Keratinocyte (primary cell): ENCODE measurements at places on chromosomes 1 and 21. TPM values are rescaled to one million over a fixed set of nuclear protein-coding genes. Genes with fewer than 3 reads are reported as not detected.

Gene IVL
- 61.1 to 231 TPM (median 89.2 TPM) in 3 replicates for polyA plus RNA-seq

Gene NBPF8
- 16.1 to 25.8 TPM (median 20.6 TPM) in 3 replicates for polyA plus RNA-seq

Gene COL8A2
- polyA plus RNA-seq: 0.09 to 0.28 TPM (median 0.23 TPM) in 3 replicates

Gene KRTAP24-1
- not detected in 3 replicates for polyA plus RNA-seq

Gene C1QB
- not detected in 3 replicates for polyA plus RNA-seq

Gene MIER1
- polyA plus RNA-seq: 11.4 to 20.7 TPM (median 14.8 TPM) in 3 replicates

Gene KLF17
- 0.03 TPM in 1 of 3 replicates, not detected in the others for polyA plus RNA-seq

Gene HSPG2
- polyA plus RNA-seq: 9.0 to 20.7 TPM (median 17.0 TPM) in 3 replicates

Gene ENAH
- 50.2 to 63.8 TPM (median 61.0 TPM) in 3 replicates for polyA plus RNA-seq

Gene IBA57
- 1.5 to 3.4 TPM (median 2.8 TPM) in 3 replicates for polyA plus RNA-seq

Gene LDLRAD2
- 0.07 TPM in 1 of 3 replicates, not detected in the others for polyA plus RNA-seq

Gene LIN9
- polyA plus RNA-seq: 2.8 to 5.6 TPM (median 2.9 TPM) in 3 replicates

Gene RGS7
- polyA plus RNA-seq: not detected in 3 replicates

Gene RYR2
- 0.01 to 0.05 TPM in 2 of 3 replicates, not detected in the other for polyA plus RNA-seq

Gene NFASC
- polyA plus RNA-seq: 3.4 to 6.9 TPM (median 4.3 TPM) in 3 replicates

Gene S100A3
- 12.6 to 24.0 TPM (median 15.1 TPM) in 3 replicates for polyA plus RNA-seq

Gene DYNLT5
- polyA plus RNA-seq: 0.02 TPM in 1 of 3 replicates, not detected in the others

Gene MFAP2
- 34.6 to 75.1 TPM (median 69.6 TPM) in 3 replicates for polyA plus RNA-seq

Gene SMYD3
- 23.0 to 31.0 TPM (median 29.3 TPM) in 3 replicates for polyA plus RNA-seq

Gene FAM72D
- polyA plus RNA-seq: 0.36 to 3.0 TPM (median 1.1 TPM) in 3 replicates

Gene TMEM53
- 5.6 to 11.4 TPM (median 10.6 TPM) in 3 replicates for polyA plus RNA-seq

Gene LIPI
- not detected in 3 replicates for polyA plus RNA-seq

Gene PTCH2
- polyA plus RNA-seq: 0.01 to 0.19 TPM (median 0.03 TPM) in 3 replicates

Gene FAM72B
- 1.2 to 5.6 TPM (median 2.5 TPM) in 3 replicates for polyA plus RNA-seq

Gene ASPM
- polyA plus RNA-seq: 2.1 to 10.0 TPM (median 5.3 TPM) in 3 replicates

Gene HSD3B2
- not detected in 3 replicates for polyA plus RNA-seq

Gene SMIM1
- polyA plus RNA-seq: 0.79 to 1.3 TPM (median 1.0 TPM) in 3 replicates

Gene ARMH1
- 0.19 to 1.5 TPM (median 0.22 TPM) in 3 replicates for polyA plus RNA-seq

Gene VASH2
- 0.03 to 0.04 TPM in 2 of 3 replicates, not detected in the other for polyA plus RNA-seq

Gene SPRR2B
- polyA plus RNA-seq: 0.45 to 0.48 TPM in 2 of 3 replicates, not detected in the other

Gene TRAF3IP3
- polyA plus RNA-seq: 0.08 to 0.16 TPM in 2 of 3 replicates, not detected in the other

Gene MAP7D1
- polyA plus RNA-seq: 75.0 to 168 TPM (median 84.4 TPM) in 3 replicates

Gene SPRR5
- polyA plus RNA-seq: 0.12 to 0.35 TPM (median 0.30 TPM) in 3 replicates

Gene PRR9
- 2.6 to 6.6 TPM (median 2.8 TPM) in 3 replicates for polyA plus RNA-seq

Gene TAF5L
- 22.2 to 28.9 TPM (median 23.7 TPM) in 3 replicates for polyA plus RNA-seq

Gene LEPR
- 2.8 to 6.5 TPM (median 5.5 TPM) in 3 replicates for polyA plus RNA-seq

Gene ERICH3
- polyA plus RNA-seq: not detected in 3 replicates

Gene LAPTM5
- polyA plus RNA-seq: 0.18 to 0.40 TPM (median 0.25 TPM) in 3 replicates

Gene INTS3
- polyA plus RNA-seq: 24.6 to 34.5 TPM (median 26.0 TPM) in 3 replicates

Gene PPIAL4G
- polyA plus RNA-seq: not detected in 3 replicates

Gene ERVH48-1
- 0.03 to 0.05 TPM in 2 of 3 replicates, not detected in the other for polyA plus RNA-seq

Gene ARTN
- polyA plus RNA-seq: 27.2 to 49.5 TPM (median 36.0 TPM) in 3 replicates

Gene SELL
- 0.03 to 0.08 TPM in 2 of 3 replicates, not detected in the other for polyA plus RNA-seq

Gene TEDDM1
- polyA plus RNA-seq: not detected in 3 replicates

Gene ETNK2
- polyA plus RNA-seq: 18.4 to 26.4 TPM (median 20.6 TPM) in 3 replicates

Gene LCE3D
- 1.2 to 9.1 TPM (median 4.4 TPM) in 3 replicates for polyA plus RNA-seq

Gene ERG
- 0.08 to 0.19 TPM (median 0.09 TPM) in 3 replicates for polyA plus RNA-seq

Gene OR2G6
- not detected in 3 replicates for polyA plus RNA-seq
